Forelimb muscle (tissue), 1 donor: ENCODE measurements at places on chromosomes 11 and 22. TPM values are rescaled to one million over a fixed set of nuclear protein-coding genes. Genes with fewer than 3 reads are reported as not detected.

DNA sequence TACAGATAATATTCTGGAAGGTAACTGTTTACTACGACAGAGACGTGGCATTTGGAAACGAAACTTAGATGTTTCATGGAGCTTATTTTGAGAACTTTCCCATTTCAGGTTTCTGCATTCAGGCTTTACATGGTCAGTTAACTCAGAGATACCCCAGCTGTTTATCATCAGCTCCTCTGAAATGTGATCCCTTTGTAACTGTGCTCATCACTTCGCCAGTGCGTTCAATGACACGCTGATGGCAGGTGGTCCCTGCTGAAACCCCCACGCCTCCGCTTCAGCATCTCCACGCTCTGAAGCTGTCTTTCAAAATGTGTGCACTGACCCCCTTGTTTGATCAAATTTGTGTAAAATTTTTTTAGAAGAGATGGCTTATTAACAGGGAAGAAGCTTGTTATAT, 30.5 kb downstream of the ALG12 start:
- no peak for DNase-seq

DNA sequence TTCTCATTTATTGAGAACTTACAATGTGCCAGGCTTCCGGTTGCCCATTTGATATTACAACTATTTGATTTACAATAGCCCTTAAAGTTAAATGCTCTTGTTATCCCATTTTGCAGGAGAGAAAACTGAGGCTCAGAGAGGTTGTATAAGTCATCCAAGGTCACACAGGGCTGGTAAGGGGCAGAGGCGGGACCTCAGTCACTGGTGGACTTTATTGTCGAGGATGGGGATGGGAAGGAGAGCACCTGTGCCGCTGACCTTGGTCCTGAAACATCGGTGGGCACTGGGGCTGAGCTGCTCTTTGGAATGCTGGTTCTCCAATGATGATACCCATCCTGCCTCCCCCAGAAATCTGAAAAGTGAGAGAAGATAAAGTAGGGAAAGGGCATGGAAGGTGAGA, 265.4 kb downstream of the MIAT start:
- DNase-seq: no peak

DNA sequence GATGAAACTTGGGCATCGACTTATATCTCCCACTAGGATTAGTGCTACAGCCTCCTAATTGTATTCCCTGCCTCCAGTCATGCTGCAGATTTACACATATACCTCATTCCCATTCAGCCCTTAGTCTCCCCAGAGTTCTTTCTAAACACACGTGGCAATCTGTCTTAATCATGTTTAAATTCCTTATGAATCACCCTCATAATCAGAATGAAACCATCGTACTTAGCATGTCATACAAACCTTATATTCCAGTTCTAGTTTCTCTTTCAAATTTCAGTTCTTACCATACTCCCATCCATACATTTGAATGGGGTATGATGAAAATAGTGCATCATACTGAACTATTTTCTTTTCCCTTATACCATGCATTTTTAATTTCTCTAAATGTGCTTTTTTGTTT, 6.0 kb upstream of the OR10A2 start:
- no peak for DNase-seq

DNA sequence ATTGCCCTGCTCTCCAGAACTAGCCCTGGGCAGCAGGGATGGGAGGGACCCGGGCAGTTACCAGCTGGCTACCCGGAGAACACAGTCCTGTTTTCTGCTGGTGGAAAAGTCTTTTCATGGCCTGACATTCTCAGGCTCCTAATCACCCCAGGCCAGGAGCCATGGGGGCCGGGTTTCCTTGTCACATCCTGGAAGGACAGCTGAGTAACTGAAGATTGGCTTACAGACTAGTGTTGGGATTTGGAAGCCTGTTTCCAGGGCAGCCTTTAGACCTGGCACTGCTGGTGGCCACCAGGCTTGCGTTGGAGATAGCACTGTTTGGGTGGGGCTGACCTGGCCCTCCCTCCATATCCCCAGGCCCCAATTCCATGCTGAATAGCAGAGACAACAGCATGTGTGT, 349.0 kb downstream of the CTTN start:
- DNase-seq: no peak

- DNase-seq: no peak
These were observed 30.8 kb upstream of the ALDH3B2 start for GRCh38 chr11:67705264-67705663.

GRCh38 chr11:86143087-86144030, 74.5 kb upstream of the PICALM start:
- no peak for DNase-seq

DNA sequence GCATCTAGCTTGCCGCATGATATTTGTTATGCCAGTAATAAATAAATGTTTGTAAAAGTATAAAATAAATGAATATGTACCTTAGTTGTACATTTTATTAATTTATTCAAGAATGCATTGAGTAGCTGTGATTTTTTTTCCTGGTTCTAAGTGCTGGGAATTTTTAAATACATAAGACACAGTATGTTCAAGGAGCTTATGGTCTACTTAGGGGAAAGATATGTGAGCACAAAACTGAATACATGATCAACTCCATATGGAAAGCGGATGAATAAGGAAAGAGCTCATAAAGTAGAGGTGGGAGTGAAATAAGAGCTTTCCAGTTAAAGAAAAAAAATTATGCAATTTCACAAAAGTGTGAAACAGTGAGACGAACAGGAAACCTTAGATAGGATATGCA, 944.2 kb upstream of the CCDC90B start:
- no peak for DNase-seq

- DNase-seq: no peak
These were observed 473.7 kb downstream of the TBC1D22A start for GRCh38 chr22:47236161-47236560.

DNA sequence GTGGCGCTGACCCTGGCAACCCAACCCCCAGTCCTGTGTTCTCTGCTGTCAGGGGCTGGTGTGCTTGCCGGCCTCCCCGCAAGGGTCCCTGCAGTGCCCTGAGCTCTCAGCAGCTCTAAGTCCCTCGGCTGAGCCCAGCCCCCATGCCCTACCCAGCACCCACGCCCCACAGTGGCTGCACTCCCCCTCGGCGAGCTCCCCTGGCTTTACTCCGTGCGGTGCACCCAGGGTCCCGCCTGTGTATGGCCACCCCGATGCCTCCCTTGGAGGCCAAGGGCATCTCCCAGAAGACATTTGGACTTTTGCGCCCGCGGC, 72.5 kb upstream of the SHISAL1 start:
- no peak for DNase-seq

DNA sequence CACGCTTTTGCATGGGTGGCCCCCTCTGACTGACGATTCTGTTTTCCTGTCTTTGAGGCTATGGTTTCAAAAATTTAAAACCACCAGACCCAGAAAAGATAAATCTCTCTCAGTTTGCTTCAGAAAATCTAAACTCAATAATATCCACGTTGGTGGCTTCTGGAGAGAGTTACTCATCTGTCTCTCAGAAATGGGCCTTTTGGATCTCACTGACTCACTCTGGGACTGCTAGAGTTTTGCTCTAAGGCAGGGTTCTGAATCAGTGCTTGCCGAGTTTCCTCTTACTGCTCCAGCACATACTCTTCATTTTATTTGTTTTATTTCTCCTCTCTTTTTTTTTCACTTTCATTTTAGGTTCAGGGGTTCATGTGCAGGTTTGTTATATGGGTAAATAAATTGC, 305.7 kb downstream of the BLID start:
- no peak for DNase-seq

DNA sequence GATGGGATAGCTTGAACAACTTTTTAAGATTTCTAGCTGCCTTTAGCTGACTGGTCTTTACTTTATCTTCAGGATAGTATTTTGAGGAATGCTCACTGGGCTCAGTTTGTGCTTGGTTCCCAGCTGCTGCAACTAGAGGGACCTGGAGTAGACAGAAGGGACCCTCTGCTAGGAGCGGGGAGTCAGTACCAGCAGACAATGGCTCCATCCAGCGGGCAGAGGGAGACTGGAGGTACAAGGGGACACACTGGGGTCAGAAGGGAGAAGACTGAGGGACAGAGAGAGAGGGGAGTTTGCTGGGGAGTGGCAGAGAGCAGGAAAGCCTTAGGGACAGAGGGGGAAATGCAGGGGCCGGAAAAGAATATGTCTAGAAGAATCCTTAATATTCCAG, 22.0 kb upstream of the ACER3 start:
- DNase-seq: no peak

- DNase-seq: no peak
These were observed 236.1 kb downstream of the KCNA4 start for GRCh38 chr11:29780756-29781155.

DNA sequence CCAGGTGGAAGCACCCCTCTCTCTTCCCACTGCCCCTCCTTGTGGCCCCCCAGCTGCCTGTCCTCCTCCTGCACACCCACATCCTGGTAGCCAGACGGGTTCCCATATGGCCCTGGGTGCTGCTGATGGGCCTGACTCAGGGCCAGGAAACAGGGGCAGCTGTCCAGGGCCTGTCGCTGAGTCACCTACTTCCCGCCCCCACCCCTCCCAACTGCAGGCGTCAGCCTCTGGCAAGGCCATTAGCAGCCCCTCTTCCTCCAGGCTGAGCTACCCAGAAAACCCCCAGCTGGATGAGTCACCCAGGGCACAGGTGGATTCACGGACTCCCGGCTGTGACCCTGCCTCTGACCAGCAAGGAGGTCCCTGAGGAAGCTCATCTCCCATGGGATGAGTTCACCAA, 6.9 kb upstream of the GAL start:
- DNase-seq: no peak

DNA sequence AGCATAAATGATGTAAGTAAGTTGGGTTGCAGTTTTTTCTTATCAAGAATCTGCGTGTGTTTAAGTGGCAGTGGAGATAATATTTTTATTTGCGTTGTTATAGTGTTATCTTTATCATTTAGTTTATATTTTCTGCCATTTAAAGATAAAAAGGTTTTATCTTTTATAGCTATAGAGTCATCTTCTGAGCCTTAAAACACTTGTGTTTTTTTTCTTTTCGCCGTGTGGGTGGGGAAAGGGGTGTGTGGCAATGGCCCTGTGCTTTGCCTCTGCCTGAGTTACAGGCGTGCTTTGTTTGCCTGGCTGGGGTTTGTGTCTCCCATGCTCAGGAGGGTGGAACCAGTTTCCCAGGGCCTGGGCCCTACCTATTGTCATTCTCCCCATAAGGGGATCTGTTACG, 16.2 kb downstream of the ARHGEF12 start:
- DNase-seq: no peak

- DNase-seq: peak; percentile 71
These were observed 4.8 kb downstream of the CD248 start for GRCh38 chr11:66311965-66312548.

DNA sequence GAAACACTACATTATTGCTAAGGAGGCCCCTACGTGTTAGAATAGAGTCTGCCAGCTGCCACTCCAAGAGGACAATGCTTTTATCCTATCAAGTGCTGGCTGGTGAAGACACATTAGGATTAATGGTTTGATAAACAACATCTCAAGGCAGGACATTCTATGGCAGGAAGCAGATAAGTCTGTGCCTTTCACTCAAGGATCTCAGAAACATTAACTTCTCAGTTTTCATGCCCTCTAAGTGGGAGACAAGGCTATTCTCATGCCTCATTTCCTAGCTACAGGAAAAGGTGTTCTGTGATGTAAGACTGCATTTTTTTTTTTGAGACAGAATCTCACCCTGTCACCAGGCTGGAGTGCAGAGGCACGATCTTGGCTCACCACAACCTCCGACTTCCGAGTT, 23.5 kb upstream of the TIMP3 start:
- no peak for DNase-seq

DNA sequence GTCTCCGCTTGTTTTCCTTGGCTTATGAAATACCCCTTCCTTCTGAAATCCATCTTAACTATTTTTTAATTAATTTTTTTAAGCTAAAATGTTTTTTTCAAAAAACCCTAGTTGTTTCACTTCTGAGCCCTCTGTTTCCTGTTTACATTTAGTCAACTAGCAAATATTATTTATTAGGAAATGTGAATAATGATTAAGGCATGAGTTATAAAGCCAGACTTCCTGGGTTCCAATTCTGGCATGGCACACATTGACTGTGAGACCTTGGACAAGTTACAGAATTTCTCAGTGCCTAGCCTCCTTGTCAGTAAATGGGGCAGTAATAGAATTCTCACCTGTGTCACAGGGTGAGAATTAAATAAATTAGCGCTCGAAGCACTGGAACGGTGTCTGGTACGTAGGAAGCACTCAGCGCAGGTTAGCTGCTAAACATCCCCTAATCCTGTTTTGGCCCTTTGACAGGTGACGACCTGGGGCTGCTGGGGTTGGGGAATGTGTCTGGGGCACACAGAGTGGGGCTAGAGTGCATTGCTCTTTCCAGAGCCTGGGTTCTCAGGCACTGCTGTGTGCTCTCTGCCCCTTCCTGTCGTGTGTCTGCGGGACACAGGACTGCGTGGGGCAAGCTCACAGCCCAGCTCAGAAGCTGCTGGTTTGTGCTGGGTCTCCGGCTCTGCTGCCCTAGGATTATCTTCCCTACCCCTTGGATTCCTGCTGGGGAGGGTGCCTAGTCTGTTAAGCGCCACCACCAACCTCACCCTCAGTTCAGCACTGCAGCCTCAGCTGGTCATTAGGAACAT, 13.1 kb downstream of the PANX1 start:
- DNase-seq: no peak

DNA sequence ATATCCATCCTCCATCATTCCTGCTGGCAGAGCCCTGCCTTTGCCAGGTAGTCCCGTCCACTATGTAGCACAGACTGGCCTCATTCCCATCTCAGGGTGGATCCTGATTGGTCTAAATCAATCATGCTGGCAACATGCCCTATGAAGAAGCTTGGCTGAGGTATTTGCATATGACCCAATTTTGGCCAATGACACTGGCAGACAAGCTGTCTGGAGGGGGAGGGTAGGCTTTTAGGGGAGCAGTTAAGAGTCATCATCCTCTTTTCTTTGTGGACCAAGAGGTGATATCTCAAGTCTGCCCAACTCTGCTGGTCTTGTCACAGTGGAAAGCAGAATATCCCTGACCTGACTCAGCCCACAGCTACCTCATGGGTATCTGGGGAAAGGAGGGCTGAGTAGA, 5.1 kb downstream of the CCDC89 start:
- DNase-seq: no peak

- no peak for DNase-seq
These were observed 150.0 kb downstream of the ADAMTS15 start for GRCh38 chr11:130598433-130598832.

GRCh38 chr11:74220376-74220775, 49.3 kb downstream of the PPME1 start:
- no peak for DNase-seq

DNA sequence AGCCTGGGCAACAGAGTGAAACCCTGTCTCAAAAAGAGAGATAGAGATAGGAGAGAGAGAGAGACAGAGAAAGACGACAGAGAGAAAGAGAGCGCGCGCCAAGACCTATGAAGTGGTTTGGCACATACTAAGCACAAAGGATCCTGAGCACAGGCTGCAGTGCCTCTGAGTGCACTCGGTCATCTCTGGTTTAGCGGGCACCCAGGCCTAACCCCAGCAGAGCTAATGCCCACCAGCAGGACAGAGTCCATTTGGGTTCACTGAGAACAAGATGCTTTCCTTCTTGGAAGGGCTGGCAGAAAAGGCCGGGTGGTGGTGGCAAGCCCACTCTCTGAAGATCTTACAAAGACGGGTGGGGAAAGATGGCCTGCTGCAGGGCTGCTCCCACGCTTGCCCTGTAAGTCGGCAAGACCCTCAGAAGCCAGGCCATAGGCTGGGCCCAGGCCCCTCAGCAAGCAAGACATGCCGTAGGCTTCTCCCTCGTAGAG, 3.3 kb downstream of the SCARF2 start:
- no peak for DNase-seq

The OR51B2 gene
- not detected for polyA plus RNA-seq

The SUSD2 gene
- polyA plus RNA-seq: 0.91 TPM

The C11orf21 gene
- polyA plus RNA-seq: 3.1 TPM

The OR4C12 gene
- not detected for polyA plus RNA-seq

The KCTD14 gene
- polyA plus RNA-seq: 1.0 TPM

The GGTLC2 gene
- polyA plus RNA-seq: not detected

The TRIM22 gene
- polyA plus RNA-seq: 8.1 TPM

The CRYBB1 gene
- 0.71 TPM for polyA plus RNA-seq

The C22orf31 gene
- polyA plus RNA-seq: 1.8 TPM

The LRRC32 gene
- 25.4 TPM for polyA plus RNA-seq
